Activated gamma-delta T cell treated with anti-CD3 and anti-CD28 coated beads, Interleukin-2, amount 50 U/mL, for 16 hours (primary cell): ENCODE measurements at places on chromosomes 5 and 9.

- no peak for DNase-seq
These were observed 46.9 kb upstream of the HSD17B4 start for GRCh38 chr5:119405419-119405818.

GRCh38 chr5:54313311-54314270 lies 3.2 kb upstream of the ARL15 start:
- DNase-seq, result no peak

- no peak for DNase-seq
These were observed 30.0 kb downstream of the STRBP start for GRCh38 chr9:123238365-123238764.

DNA sequence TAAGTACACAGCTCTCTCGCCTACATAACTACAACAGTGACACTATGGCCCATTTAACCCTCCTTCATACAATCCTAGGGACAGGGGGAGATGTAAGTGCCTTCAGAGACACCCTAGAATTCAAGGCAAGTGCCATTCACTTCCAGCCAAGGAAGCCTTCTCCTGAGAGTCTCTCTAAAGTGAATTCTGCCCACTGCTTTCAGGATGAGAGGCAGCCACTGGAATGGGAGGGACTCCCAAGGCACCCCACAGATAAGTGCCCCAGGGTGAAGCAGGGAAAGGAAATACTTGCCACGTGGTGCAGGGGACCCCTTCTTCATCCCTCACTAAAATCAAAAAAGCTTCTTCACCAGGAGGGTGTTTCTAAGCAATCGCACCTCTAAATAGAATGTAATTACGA lies 283.7 kb downstream of the ZNF608 start:
- DNase-seq, result no peak
